SJSA1 (cell line): ENCODE measurements at places on chromosomes 6 and 20. TPM values are rescaled to one million over a fixed set of nuclear protein-coding genes. Genes with fewer than 3 reads are reported as not detected.

GRCh38 chr6:89144354-89144906 lies 1.4 kb upstream of the PM20D2 start:
- DNase-seq: no peak

- no peak for DNase-seq
Measured at GRCh38 chr6:3211681-3212080, 15.8 kb downstream of the TUBB2B start.

DNA sequence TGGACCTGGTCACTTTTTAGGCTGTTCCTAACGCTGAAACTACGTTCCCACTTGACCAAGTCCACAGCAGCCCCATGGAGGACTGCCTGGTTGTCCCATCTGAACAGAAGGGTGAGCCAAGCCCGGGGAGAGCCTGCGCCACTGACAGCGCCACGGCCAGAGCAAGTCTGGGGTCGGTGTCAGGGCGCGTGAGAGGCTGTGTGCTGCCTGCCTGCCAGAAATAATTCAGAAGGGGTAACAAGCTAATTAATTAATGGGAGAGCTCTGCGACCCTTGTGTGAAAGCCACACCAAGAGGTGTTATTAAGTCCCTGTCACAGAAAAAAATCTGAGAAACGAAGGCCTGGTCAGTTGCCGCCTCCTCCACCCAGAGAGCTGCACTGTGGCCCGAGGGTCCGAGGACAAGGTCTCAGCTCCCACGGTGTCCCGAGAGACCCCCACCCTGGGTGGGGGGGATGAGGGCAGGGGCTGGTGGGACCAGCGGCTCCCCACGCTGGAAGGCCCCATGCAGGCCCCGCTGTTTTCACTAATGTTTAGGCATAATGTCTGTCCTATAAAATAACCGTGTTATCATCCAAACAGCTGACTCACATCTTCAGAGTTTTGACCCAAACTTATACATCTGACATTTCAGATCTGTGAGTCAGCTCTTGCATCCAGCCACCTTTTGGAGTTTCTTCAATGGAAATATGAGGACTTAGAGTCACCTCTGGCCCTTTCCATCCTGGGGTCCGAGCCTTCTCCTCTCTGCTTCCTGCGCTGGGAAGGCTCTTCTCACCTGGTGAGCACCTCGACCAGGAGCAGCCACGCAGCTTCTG lies 58.5 kb downstream of the DLL1 start:
- DNase-seq: no peak

- DNase-seq: no peak
Measured at GRCh38 chr6:40112350-40112749, 178.1 kb upstream of the MOCS1 start.

TRDN gene
- not detected in 2 replicates for total RNA-seq

DNA sequence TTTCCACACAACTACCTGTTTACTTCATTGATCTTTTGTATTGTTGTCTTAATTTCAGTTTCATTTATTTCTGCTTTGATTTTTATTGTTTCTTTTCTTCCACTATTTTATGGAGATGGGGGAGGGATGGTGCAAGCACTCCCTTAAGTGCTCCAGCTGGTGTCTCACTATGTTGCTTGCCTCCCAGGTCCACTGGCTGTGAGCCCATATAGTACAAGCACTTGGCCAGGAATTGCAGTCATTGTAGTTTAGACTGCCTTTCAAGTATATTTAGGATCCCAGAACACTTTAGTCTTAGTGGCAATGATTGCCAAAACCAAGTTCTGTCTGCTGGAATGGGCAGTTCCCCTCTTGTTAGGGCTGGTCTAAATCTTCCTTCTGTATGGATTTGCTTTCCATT lies 34.9 kb upstream of the MAN1A1 start:
- DNase-seq: no peak
